ENCODE measurements at places on chromosomes 2 and 18.

- no peak for DNase-seq
These were observed 80.8 kb downstream of the EHD3 start for GRCh38 chr2:31314761-31315160.

DNA sequence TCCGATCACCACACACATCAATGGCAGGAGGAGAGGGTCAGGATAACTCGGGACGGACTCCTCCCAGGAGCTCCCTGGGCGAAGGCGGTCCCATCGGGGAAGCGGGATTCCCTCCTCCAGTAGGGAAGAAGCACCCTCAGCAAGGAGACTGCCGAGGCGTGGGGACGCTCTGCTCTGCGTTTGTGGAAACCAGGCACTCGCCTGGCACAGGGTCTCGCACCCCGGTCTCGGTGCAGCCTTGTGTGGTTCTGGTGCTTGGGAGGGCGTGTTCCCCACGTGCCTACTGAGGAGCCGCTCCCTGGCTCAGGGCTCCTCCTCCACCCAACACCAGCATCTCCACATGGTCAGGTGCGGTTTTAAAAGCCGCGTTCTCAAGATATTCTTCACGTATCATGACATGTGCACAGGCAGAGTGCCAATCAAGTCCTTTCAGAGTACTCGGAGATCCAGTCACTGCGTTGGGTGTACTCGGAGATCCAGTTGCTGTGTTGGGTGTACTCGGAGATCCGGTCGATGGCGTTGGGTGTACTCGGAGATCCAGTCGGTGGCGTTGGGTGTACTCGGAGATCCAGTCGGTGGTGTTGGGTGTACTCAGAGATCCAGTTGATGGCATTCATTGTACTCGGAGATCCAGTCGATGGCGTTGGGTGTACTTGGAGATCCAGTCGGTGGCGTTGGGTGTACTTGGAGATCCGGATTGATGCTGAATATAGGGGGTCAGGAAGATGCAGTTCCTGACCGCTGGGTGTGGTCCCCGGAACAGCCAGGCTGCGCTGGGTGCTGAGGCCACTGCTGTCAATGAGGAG, 117.5 kb downstream of the RTP5 start:
- no peak for DNase-seq

- no peak for DNase-seq
These were observed 132.8 kb upstream of the SP5 start for GRCh38 chr2:170582313-170582712.

DNA sequence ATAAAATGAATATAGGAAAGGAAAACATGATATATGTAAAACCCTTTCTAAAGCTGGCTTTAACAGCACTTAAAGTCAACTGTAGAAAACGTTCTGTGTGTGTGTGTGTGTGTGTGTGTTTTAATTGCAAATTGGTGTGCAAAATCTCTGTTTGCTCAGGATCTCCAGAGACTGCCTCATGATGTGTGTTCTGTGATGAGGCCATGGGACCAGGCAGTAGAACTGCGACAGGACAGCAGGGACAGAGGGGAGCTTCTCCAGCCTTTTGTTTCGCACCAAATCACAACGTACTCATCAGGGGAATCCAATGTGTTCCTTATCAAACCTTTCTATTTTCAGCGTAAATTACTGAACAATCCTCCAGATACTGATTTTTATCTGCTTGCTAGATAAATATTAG, 66.7 kb downstream of the NXPH2 start:
- DNase-seq: no peak

DNA sequence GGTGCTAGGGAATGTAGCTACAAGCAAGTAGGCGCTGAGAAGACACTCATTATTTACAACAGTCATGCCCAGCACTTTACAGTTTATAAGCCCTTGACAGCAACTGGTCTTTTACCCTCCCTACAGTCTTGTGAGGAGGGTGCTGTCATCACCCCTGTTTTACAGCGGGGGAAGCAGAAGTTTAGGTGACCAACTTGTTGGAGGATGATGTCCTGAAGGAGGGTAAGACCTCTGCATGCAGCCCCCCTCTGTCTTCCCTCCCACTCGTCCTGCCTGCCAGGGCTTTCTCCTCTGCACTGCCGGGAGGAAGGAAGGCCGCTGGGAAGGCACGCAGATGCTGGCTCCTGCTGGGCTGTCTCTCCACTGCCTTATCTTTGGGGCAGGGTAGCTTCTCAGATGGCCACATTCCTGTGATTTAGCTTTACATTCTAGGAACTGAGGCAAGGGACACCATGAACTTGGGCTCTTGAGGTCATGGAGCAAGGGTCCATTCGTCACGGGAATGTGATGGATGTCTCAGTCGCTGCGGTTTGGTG, 972 bp downstream of the IL1R1 start:
- no peak for DNase-seq

DNA sequence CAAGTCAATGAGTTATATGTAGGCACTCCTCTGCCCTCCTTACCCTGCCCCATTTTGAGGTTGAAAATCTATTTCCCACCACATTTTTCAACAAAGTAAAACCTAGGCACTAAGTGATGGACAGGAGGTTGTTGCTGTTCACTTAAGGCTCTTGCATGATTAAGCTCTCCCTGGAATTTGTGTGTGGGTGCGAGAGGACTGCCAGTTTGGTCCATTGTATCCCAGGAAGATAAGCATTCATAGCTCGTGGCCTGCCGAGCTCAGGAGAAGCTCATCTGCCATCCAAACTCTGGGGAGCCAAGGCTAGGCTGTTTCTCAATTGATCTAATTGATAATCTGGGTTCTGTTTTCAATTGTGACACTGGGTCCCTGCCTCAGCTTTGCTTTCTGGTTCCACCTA, 4.7 kb upstream of the MAP4K4 start:
- DNase-seq: no peak

DNA sequence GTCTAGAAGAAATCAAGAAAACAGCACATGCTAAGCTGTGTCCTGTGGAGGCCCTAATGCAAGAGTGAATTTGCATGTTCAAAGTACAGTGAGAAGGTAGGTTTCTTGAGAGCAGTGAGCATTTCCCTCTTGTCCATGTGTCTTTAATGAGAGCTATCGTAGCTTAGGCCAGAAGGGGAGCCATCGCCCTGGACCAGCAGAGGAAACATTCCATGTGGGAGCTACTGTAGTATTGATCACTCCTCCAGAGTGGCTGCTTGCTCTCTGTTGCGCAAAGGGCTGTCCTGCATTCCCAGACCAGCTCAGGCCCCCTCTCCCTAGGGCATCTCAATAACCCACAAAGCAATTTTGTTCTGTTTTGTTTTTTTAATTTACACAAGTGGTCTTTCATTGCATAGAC, 950.1 kb downstream of the CNTNAP5 start:
- no peak for DNase-seq

DNA sequence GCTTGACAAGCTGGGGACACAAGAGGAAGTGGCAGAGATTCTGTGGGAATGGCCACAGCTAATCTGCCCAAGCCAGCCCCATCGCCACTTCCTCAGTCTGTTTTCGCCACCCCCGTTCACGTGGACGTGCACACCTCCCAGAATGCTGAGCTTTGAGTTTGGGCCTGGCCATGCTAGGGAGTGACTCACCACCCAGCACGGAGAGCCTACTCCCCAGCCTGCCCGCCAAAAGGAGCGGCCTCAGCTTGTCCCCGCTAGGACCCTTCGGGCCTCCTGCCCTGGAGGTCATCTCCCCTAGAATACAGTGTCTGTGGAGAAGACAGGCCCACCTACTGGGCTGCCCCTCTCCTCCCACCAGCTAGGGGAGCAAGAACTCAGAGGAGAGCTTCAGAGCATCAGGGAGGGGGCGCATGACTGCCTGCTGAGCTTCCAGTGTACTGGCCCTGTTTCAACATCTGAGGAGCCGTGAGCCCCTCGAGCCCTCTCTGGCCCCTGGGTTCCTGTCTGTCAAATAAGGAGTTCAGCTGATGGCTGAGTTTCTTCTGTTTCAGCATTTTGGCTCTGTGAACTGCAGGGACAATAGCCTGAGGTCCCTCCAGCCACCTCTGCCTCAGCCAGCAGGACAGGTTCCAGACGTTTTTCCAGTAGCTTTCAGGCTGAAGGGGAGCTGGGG, 5.1 kb downstream of the SLC35F6 start:
- peak; percentile 38 for DNase-seq

GRCh38 chr2:224513991-224514390, 71.2 kb downstream of the CUL3 start:
- no peak for DNase-seq

DNA sequence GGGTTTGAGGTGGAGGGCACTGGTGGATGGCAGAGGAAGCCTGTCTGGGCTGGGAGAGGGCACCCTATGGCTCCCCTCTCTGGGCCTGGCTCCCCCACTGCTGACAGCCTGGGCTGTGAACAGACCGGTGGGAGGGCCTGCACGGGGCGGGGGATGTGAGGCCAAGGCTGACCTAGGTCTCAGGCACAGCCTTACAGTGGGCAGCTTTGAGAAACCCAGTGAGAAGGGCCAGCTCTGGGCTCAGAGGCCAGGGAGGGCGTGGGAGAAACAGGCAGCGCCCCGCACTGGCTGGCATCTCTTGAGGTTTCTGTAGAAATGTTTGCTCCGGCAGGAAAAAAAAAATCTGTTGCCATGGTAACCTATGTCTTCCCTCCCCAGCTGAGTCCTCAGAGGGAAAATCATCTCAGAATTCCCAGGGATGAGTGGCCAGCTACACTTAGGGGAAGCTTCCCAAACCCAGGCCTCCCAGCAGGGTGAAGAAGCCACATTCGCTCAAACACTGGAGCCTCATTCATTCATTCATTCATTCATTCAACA, 71.7 kb upstream of the TAF1B start:
- no peak for DNase-seq

GRCh38 chr2:37529830-37530415, 141.5 kb downstream of the CDC42EP3 start:
- DNase-seq: no peak

GRCh38 chr2:104909317-104909716, 55.4 kb downstream of the POU3F3 start:
- DNase-seq: no peak

DNA sequence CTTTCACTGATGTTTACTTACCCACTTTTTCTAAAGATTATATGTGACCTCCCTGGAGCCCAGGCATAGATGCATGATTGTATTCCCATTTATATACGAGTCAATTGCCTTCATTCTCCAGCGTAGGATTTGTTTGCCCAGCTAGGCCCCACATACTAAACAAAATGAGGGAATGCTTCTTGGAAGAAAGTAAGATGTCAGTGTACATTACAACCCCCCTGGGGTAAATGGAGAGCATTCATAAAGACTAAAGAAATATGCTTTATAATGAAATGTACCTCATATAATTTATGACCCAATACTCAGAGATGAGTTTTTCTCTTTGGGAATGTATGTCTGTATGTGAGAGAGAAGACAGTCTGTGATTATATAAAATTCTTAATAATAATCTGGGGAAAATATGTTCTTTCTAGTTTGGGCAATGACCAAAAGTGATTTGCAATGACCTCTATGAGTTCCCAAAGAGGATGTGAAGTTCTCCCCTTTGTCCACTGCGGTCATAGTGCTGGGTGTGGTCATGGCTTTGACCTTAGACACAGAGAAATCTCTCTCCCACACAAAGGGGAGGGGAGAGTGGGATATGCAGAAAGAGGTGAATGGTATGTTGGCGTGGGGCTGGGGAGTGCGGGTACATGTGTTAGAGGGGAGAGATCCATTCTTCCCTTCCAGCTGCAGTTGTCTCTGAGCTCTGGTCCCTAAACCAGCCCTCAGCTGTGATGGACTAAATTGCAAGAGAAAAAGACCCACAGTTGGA, 175.6 kb downstream of the EN1 start:
- DNase-seq: no peak

DNA sequence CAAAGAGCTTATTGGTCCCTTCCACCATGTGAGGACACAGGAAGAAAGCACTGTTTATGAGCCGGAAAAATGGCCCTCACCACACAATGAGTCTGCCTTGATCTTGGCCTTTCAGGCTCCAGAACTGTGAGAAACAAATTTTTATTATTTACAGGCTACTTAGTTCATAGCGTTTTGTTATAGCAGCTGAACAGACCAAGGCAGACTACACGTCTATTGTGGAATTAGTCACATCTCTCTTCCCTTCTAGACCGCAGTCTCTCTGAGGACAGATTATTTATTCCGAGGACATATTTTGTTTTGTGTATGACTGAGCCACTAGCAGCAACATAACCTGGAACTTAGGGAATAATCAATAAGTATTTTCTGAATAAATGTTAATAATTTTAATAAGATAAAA, 125.5 kb downstream of the ASB1 start:
- no peak for DNase-seq

GRCh38 chr2:29317077-29317517, 201.9 kb downstream of the CLIP4 start:
- DNase-seq: peak; percentile 6

- DNase-seq: no peak
These were observed 24.4 kb downstream of the LBH start for GRCh38 chr2:30255466-30256408.

DNA sequence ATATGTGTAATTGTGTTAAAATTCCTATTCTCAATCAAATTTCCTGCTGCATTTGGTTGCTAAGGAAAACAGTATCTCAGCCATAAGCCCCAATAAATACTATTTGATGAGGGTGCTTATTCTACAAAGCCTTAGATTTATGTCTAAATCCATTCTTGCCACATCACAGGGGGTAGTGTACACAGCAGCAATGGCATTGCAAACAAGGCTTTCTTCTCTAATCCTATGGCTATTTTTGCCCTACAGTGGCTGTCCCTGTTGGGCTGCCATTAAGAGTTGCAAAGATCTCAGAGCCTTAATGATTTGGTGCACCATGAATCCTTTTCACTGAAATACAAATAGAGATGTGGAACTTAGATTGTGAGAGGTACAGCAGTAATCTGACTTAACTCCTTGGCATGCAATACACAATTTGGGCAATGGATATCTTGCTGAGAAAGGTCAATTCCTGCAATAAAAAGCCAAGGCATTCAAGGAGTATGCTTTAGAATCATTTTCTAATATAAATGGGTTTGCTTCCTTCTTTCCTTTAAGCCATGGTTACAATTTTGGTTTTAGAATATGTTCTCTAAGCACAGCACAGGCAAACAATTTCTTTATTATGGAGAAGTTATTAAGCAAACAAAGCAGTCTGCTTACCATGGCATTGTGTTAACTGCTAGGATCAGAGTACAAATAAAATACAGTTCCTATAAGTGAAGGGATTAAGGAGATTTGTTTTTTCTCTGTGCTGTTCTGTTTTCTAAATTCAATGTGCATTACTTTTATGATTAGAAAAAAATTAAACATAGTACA, 69.8 kb upstream of the CD302 start:
- no peak for DNase-seq

GRCh38 chr18:1595195-1595594, 690.5 kb downstream of the ADCYAP1 start:
- no peak for DNase-seq

GRCh38 chr2:48287976-48288375, 242.0 kb upstream of the STON1 start:
- DNase-seq: no peak

- no peak for DNase-seq
These were observed 380.6 kb downstream of the FBXO15 start for GRCh38 chr18:73766910-73767515.

All from CD4-positive, alpha-beta T cell treated with Interleukin-12 subunit alpha and Interleukin-12 subunit beta, for 1 hour (primary cell).